Chondrocyte (in vitro differentiated cells): ENCODE measurements at places on chromosomes 5 and 9. TPM values are rescaled to one million over a fixed set of nuclear protein-coding genes. Genes with fewer than 3 reads are reported as not detected.

Gene FOXI1
- total RNA-seq: not detected in 3 replicates

Gene OBP2A
- total RNA-seq: 0.50 TPM in 1 of 3 replicates, not detected in the others

Gene DCAF12
- 24.4 to 29.6 TPM (median 26.5 TPM) in 3 replicates for total RNA-seq

Gene LTC4S
- total RNA-seq: 1.2 to 1.7 TPM (median 1.3 TPM) in 3 replicates

Gene BOD1
- 62.0 to 71.6 TPM (median 70.9 TPM) in 3 replicates for total RNA-seq

Gene IFNA2
- not detected in 3 replicates for total RNA-seq

Gene CDKN2AIPNL
- 14.8 to 18.9 TPM (median 15.2 TPM) in 3 replicates for total RNA-seq

Gene ZDHHC11B
- 0.17 TPM in 1 of 3 replicates, not detected in the others for total RNA-seq

Gene DNAI1
- 0.25 TPM in 1 of 3 replicates, not detected in the others for total RNA-seq

Gene ARHGEF37
- total RNA-seq: 5.8 to 16.8 TPM (median 6.0 TPM) in 3 replicates

Gene NRG2
- 0.13 to 0.39 TPM (median 0.27 TPM) in 3 replicates for total RNA-seq

Gene CDKN2B
- total RNA-seq: 247 to 252 TPM (median 247 TPM) in 3 replicates

Gene GGTA1
- 0.46 to 3.2 TPM (median 2.5 TPM) in 3 replicates for total RNA-seq

Gene SLC25A2
- 0.15 to 0.48 TPM (median 0.41 TPM) in 3 replicates for total RNA-seq

Gene CDC20B
- total RNA-seq: not detected in 3 replicates

Gene ORM2
- total RNA-seq: not detected in 3 replicates

Gene FOXD4L5
- total RNA-seq: 0.10 to 0.51 TPM (median 0.18 TPM) in 3 replicates

Gene DBH
- not detected in 3 replicates for total RNA-seq

Gene DRD1
- total RNA-seq: 0.10 to 0.35 TPM (median 0.23 TPM) in 3 replicates

Gene FREM1
- total RNA-seq: 1.7 to 3.6 TPM (median 2.2 TPM) in 3 replicates

Gene PCDHA13
- total RNA-seq: 1.1 to 2.0 TPM (median 1.3 TPM) in 3 replicates

Gene PCDHA12
- total RNA-seq: 15.9 to 23.6 TPM (median 23.0 TPM) in 3 replicates

Gene GZMA
- total RNA-seq: not detected in 3 replicates

Gene TMEM8B
- 17.4 to 18.2 TPM (median 18.1 TPM) in 3 replicates for total RNA-seq

Gene CSF1R
- 0.62 to 1.7 TPM (median 0.65 TPM) in 3 replicates for total RNA-seq

Gene PCDHGA7
- 0.17 to 0.31 TPM (median 0.28 TPM) in 3 replicates for total RNA-seq

Gene CMBL
- 20.0 to 27.5 TPM (median 20.5 TPM) in 3 replicates for total RNA-seq

Gene LCN9
- total RNA-seq: 1.8 to 2.0 TPM in 2 of 3 replicates, not detected in the other

Gene FAM78A
- 1.4 to 1.6 TPM (median 1.5 TPM) in 3 replicates for total RNA-seq

Gene NUP214
- 32.6 to 48.3 TPM (median 36.0 TPM) in 3 replicates for total RNA-seq

Gene SEMA4D
- total RNA-seq: 3.3 to 3.8 TPM (median 3.8 TPM) in 3 replicates

Gene EGFLAM
- 0.12 to 0.38 TPM in 2 of 3 replicates, not detected in the other for total RNA-seq

Gene FST
- 4.8 to 5.6 TPM (median 4.9 TPM) in 3 replicates for total RNA-seq

Gene CCDC180
- total RNA-seq: 5.1 to 8.5 TPM (median 5.4 TPM) in 3 replicates

Gene PDLIM4
- 55.1 to 97.8 TPM (median 59.2 TPM) in 3 replicates for total RNA-seq

Gene PPP3R2
- total RNA-seq: not detected in 3 replicates

Gene PTPRD
- 5.7 to 15.6 TPM (median 6.8 TPM) in 3 replicates for total RNA-seq

Gene FAM193B
- total RNA-seq: 75.2 to 85.9 TPM (median 79.1 TPM) in 3 replicates

Gene EQTN
- not detected in 3 replicates for total RNA-seq

Gene DMRT3
- total RNA-seq: not detected in 3 replicates

Gene SLC27A6
- 0.27 to 0.62 TPM in 2 of 3 replicates, not detected in the other for total RNA-seq

Gene GABRP
- not detected in 3 replicates for total RNA-seq

Gene CER1
- not detected in 3 replicates for total RNA-seq

Gene MUSK
- total RNA-seq: not detected in 3 replicates

Gene PCDHGB6
- total RNA-seq: 52.4 to 64.2 TPM (median 56.8 TPM) in 3 replicates

Gene SLC6A19
- total RNA-seq: not detected in 3 replicates

Gene C5orf63
- total RNA-seq: 0.46 to 0.77 TPM (median 0.50 TPM) in 3 replicates

Gene BNC2
- 17.8 to 45.0 TPM (median 21.3 TPM) in 3 replicates for total RNA-seq

Gene KCTD16
- total RNA-seq: 0.48 to 1.5 TPM (median 1.3 TPM) in 3 replicates

Gene TCERG1
- total RNA-seq: 38.9 to 50.2 TPM (median 40.5 TPM) in 3 replicates

Gene PCDHGA10
- 14.9 to 17.4 TPM (median 15.8 TPM) in 3 replicates for total RNA-seq

Gene ACTL7B
- total RNA-seq: not detected in 3 replicates

Gene KIF3A
- 15.0 to 16.4 TPM (median 16.2 TPM) in 3 replicates for total RNA-seq

Gene NR6A1
- 0.39 to 0.77 TPM (median 0.56 TPM) in 3 replicates for total RNA-seq

Gene EMB
- total RNA-seq: 5.7 to 11.5 TPM (median 7.8 TPM) in 3 replicates

Gene SPATA31E1
- total RNA-seq: not detected in 3 replicates

Gene ZBED3
- total RNA-seq: 10.7 to 15.8 TPM (median 14.7 TPM) in 3 replicates

Gene HSPA9
- total RNA-seq: 164 to 241 TPM (median 237 TPM) in 3 replicates

Gene TXNDC8
- not detected in 3 replicates for total RNA-seq
